ENCODE measurements at places on chromosomes 16 and 17. TPM values are rescaled to one million over a fixed set of nuclear protein-coding genes. Genes with fewer than 3 reads are reported as not detected.

RANBP10 gene
- total RNA-seq = 26.8 TPM

TBC1D3C gene
- 0.18 TPM for total RNA-seq

GRAPL gene
- total RNA-seq = 2.7 TPM

CRISPLD2 gene
- total RNA-seq = 83.0 TPM

OR4D2 gene
- total RNA-seq = not detected

TP53TG3 gene
- not detected for total RNA-seq

CRHR1 gene
- 0.36 TPM for total RNA-seq

CNGB1 gene
- 0.27 TPM for total RNA-seq

TPSG1 gene
- not detected for total RNA-seq

CCP110 gene
- 15.8 TPM for total RNA-seq

BIRC5 gene
- total RNA-seq = 22.8 TPM

KRTAP3-3 gene
- not detected for total RNA-seq

NOS2 gene
- total RNA-seq = 0.20 TPM

KREMEN2 gene
- 30.5 TPM for total RNA-seq

KRT25 gene
- total RNA-seq = not detected

SOST gene
- total RNA-seq = 0.23 TPM

ZNF629 gene
- 41.4 TPM for total RNA-seq

CRYBA1 gene
- not detected for total RNA-seq

PRRT2 gene
- total RNA-seq = 25.5 TPM

PSMB3 gene
- 115 TPM for total RNA-seq

ASPA gene
- 0.16 TPM for total RNA-seq

COPS3 gene
- total RNA-seq = 65.0 TPM

CACNG1 gene
- total RNA-seq = 0.23 TPM

COPZ2 gene
- total RNA-seq = 30.7 TPM

RRAD gene
- 2.7 TPM for total RNA-seq

OR2C1 gene
- 0.47 TPM for total RNA-seq

KRT20 gene
- not detected for total RNA-seq

AIPL1 gene
- total RNA-seq = not detected
